ENCODE measurements at places on chromosomes 12 and 14.

DNA sequence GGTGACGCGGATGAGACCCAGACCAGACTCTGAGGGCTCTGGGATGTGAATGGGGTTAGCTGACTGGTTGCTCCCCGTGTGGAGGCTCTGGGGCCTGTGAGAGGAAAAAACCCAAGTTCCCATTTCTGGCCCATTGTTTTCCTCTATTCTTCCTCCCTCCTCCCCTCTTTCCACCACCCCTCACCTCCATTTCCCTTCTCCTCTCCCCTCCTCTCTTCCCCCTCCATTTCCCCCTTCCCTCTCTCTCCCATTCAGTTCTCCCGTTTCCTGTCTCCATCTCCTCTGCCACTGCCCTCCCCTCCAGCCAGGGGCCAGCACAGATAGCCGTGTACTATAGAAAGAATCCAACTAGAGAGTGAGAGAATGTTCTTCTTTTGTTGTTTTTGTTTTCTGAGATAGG, 12.6 kb upstream of the PRPH start:
- DNase-seq, result no peak

DNA sequence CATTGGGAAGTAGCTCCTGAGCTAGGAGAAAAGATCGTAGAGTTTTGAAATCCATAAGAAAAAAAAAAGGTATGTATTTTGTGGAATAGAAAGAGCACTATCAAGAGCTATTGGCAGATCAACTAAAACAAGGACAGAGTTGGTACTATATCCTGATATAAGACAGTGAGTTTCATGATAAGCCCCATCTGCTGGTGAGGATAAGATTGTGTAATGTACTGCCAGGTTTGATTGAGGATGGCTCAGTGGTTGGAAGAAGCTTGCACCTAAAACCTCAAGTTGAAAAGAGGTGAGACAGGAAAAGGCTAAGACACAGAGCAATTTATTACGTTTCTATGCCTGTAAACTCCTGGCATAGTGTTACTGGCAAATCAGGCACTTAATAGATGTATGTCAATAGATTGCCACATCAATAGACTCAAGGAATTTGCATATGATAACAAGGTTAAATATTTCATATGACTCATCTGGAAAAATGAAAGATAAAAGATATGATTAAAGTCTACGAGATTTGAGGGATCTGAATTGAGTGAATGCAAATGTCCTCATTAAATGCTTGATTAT, 525.6 kb downstream of the FLRT2 start:
- DNase-seq, result peak; percentile 26

GRCh38 chr12:117580015-117580717, 218.7 kb upstream of the NOS1 start:
- DNase-seq, result no peak

DNA sequence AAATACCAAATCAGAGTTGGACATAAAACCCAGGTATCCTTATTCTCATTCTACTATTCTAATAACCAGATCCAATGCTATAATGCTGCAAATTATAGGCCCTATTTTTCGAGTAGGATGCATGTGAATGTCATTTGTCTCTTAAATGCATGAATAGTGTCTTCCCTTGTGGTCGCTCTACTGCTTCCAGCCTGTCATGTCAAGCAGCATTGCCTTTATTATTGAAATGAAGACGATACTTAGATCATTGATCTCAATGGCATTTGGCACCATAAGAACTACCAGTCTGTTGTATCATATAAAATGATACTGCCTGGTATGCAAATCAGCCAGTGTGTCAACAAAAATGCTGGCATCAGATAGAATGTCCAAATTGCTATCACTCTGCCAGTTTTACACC, 649.1 kb downstream of the DIO2 start:
- DNase-seq, result no peak

DNA sequence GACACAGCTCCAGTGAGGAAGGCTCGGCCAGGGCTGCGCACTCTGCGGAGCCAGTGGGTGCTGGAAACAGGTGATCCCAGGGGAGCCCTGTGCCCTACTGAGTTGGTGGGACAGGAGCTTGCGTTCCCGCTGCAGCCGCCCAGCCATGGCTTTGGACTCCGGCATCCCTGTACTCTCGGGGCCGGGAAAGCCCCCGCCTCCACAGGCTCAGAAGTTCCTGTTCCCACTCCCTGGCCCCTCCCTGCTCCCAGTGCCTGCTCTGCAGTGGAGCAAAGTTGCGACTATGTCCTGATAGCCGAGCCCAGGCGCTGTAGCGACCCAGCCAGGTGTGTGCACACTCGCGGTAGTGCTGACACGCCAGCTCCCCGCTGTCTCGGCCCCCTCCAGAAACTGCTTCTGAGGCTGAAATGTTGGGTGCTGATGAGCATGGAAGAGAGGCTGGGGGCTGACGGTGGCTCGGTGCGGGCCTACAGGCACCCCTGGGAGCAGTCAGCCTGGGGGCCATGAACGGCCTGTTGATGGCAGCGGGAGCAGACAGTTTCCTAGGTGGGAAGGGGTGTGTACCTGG, 344.6 kb upstream of the MGAT4C start:
- no peak for DNase-seq

DNA sequence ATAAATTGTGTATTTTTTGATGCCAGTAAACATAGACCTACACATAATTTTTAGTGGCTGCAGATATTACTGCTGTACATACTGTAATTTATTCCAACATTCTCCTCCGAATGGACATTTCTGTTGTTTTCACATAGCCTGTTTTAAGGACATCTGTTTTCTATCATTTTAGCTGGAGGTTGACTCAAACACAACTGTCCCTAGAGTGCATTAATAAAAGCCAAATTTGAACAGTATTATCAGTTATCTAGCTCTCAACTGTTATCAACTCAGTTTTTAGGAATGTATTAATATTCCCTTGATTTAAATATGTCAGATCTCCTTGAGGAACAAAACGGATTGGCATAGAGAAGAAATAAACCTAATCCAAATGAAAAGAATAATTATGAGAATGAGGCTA, 17.2 kb upstream of the PIWIL1 start:
- DNase-seq, result no peak

GRCh38 chr14:40280652-40281051, 848.4 kb upstream of the FBXO33 start:
- DNase-seq, result no peak

- no peak for DNase-seq
These were observed 382.4 kb downstream of the VRK1 start for GRCh38 chr14:97179573-97179972.

GRCh38 chr14:68820119-68820518, 27.3 kb upstream of the ZFP36L1 start:
- no peak for DNase-seq

- no peak for DNase-seq
These were observed 278.3 kb downstream of the AKAP6 start for GRCh38 chr14:32607399-32607798.

DNA sequence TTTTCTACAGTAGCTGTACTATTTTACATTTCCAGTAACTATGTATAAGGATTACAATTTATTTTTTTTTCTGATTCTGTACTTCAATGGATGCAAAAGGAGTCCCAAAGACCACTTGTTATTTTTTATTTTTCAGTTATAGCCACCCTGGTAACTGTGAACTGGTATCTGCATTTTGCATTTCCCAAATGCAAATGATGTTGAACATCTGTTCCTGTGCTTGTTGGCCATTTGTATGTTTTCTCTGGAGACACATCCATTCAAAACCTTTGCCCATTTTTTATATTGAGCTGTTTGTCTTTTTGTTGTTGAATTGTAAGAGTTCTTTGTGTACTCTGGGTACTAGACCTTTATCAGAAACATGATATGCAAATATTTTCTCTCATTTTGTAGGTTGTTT, 485.6 kb downstream of the LRIG3 start:
- DNase-seq, result peak; percentile 41

DNA sequence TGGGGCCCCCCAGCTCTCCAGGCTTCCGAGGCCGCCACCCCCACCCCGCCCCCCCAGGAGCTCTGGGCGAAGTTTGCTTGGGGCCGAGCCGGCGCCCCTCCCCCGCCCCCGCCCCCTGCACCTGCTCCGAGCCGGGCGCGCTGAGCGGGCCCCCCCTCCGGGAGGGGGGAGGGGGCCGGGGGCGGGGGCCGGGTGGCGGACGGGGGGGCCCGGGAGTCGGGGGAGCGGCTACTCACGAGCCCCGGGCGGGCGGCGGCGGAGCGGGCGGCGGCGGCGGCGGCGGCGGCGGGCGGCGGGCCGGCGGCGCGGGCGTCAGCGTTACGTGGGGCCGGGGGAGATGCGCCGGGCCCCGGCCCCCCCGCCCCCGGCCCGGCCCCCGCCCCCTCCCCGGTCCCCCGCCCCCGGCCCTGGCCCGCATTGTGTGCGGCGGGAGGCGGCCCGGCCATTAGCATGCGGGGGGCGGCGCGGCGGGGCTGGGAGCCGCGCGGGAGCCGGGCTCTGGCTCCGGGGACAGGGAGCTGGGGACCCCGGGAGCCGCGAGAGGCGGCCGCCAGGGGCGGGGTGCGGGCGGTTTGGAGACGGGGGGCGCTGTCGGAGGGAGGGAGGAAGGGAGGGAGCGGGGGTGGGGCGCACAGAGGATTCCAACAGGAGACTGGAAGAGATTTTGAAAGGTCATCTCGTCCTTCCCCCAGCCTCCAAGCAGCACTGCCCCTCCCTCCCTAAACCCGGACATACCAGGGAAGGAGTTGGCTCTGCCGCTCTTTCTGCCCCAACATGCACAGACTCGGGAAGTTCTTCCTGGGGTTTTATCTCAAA, at the start of gene ZNF219:
TSS of gene ZNF219 (minus strand) at position 580 of the 816 bp plus-strand sequence. CDS start 5,064 bp downstream, outside the sequence.
- peak; percentile 69 for DNase-seq

- no peak for DNase-seq
These were observed 228.0 kb downstream of the NRXN3 start for GRCh38 chr14:78398216-78398615.

DNA sequence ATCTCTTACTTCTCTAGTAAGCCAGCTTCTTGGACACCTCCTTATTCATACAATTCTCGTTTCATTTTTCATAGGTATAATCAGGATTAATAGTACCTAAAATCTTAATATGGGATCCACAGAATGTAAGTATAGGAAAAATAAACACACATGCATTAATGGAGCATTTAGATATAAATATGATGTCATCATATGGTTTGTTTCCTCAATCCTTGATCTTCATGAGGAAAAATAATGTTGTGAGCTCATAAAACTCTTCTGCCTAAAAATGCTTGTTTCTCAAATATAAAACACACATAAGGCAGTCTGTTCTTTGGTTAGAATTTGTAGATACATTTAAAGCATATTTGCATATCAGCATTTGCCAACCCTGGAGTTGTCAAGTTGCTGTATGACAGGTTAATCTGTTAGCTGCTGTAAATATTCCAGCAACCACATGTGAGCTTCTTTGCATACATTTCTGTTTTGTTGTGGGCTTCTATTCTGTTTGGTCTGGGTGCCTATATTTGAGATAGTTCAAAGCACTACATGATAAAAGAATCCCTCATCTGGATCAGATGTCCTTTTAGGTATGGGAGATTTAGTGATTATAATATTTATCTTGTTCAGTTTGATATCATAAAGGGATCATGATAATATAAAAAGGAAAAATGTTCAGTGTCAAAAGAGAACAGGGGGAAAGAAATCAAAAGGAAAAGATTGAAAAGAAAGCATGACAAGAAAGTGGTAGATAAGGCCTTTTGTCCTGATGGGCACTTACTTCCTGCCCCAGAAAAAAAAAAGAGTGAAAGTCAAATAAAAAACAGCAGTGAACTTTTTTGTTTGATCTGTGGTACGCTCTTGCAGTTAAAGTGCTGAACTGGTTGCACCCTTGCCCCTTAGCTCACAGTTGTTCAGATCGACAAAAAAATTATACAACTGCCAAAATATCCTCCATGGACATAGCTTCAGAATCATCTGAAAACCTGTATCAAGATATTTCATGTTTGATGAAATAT, 68.6 kb downstream of the ACSS3 start:
- DNase-seq, result no peak

DNA sequence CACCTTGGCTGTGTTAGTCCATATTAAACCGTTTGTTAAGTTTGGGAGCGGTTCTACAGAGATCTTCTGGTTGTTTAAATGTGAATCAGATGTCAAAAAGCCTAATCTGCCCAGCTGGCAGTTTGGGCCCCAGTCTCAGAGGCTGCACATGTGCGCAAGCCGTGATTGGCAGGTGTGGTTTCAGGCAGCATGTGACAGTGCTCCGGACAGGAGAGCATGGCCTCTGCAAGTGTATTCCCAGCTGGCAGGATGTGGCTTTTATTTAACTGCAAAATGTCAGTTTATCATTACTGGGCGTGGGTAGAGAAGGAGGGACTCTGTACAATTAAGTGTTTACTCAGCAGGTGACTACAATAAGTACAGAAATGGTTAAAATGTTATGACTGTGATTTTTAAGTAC, 77.5 kb downstream of the PELI2 start:
- peak; percentile 17 for DNase-seq

GRCh38 chr14:83379436-83379835, 1845.8 kb upstream of the SEL1L start:
- no peak for DNase-seq

DNA sequence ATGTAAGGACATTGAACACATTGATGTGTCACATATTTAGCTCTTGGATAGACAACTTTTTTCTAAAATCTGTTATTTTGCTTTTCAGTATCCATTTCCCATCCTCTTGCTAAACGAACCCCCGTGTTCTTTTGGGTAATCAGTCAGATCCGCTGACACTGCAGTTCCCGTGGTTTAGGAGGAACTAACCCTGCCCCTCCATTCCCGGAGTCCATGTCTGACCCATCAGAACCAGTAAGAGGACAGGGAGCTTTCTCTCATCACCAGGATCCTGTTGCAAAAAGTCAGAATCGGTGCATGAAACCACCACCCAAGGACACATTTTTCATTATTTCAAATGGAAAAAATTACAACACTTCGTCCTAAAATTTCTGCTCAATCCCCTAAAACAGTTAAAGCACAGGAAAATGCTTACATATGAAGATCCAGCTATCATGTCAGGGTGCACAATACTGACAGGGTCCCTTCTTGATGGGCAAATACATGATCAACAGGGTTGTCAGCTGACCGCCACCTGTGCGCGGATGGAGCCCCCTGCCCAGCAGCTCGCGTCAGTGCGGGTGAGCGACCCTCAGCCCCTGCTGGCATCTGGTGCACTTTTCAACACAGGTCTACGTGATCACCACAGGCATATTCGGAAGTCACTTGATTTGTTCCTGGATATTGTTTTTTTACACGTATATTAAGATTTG, 276.8 kb downstream of the ADGRD1 start:
- DNase-seq, result no peak

All from NCI-H345 (cell line).